ENCODE measurements at places on chromosomes 16 and 17.

GRCh38 chr16:64950262-64950661 is 171.6 kb downstream of the CDH11 start:
- no peak for DNase-seq

DNA sequence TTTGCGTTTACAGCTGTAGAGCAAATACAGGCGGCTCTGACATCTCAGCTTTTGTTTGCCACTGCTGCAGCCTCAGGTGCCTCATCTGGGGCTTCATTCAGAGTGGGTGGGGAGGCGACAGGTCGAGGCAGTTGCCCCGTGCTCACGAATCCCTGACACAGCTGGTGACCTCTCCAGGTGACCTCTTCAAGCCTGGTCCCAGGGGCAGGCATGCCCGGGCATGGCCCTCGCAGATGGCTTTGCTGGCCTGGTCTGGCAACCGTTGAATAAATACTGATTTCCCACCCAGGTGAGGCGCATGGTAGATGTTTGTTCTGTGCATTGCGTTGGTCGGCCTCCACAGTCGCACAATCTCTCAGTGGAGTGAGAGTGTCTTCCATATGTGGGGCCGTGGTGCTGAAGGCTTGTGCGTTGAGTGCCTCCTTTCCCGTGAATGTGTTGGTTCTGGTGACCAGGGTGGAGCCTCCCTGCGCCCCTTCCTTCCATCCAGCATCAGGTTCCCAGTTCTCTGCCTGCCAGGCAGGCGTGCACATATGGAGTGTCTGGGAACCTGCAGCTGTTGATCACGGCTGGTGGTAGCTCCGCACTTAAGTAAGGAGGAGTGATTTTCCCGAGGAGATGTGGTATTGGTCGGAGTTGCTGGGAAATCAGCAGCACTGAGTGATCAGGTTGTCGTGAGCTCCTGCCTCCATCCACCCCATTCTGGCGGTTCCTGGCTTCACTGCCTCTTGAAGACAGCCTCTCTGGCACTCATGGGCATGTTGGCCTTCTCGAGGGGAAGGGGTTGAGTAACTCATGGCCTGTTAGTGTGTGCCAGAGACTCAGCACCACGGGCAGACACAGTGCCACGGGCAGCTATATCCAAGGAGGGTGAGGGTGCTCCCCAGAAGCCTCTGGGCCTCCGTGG is 149.7 kb downstream of the RPTOR start:
- DNase-seq = no peak

GRCh38 chr17:63267846-63268245 is 178.3 kb downstream of the CYB561 start:
- no peak for DNase-seq

DNA sequence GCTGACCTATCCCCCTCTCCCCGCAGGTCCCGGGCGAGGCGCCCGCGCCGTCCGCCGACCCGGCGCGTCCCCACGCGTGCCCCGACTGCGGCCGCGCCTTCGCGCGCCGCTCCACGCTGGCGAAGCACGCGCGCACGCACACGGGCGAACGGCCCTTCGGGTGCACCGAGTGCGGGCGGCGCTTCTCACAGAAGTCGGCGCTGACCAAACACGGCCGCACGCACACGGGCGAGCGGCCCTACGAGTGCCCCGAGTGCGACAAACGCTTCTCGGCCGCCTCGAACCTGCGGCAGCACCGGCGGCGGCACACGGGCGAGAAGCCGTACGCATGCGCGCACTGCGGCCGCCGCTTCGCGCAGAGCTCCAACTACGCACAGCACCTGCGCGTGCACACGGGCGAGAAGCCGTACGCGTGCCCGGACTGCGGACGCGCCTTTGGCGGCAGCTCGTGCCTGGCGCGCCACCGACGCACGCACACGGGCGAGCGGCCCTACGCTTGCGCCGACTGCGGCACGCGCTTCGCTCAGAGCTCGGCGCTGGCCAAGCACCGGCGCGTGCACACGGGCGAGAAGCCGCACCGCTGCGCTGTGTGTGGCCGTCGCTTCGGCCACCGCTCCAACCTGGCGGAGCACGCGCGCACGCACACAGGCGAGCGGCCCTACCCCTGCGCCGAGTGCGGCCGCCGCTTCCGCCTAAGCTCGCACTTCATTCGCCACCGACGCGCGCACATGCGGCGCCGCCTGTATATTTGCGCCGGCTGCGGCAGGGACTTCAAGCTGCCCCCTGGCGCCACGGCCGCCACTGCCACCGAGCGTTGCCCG is 10.3 kb downstream of the ZNF771 start:
- peak; percentile 85 for DNase-seq

DNA sequence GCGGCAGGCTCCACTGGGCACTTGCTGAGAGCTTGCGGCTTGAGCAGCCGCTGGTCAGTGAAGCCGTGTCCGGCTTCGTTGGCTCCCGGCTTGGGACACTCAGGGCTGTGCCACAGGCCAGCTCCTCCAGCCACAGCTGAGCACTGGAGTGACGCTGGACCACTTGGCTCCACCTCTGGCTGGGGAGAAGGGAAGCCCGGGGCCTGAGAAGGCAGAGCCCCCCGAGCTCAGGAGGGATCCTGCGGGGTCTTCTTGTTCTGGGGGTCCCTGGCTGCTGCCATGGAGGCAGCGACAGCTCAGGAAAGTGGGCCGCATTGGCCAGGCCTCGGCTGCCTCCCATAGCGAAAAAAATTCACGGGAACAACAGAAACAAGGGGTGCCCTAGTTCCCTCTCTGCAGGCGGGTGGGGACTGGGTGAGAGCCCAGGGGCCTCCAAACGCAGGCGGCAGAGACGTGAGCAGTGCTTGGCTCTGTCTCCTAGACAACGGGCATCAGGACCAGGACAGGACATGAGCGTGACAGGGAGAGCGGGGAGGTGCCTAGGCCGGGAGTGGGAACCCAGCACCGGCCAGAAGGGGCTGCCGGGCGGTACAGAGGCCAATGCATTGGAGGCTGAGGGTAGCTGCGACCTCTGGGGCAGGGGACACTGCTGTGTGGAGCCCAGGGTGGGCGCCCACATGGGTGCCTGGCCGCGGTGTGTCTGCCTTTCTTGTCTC is 37.7 kb downstream of the SLC7A5 start:
- no peak for DNase-seq

DNA sequence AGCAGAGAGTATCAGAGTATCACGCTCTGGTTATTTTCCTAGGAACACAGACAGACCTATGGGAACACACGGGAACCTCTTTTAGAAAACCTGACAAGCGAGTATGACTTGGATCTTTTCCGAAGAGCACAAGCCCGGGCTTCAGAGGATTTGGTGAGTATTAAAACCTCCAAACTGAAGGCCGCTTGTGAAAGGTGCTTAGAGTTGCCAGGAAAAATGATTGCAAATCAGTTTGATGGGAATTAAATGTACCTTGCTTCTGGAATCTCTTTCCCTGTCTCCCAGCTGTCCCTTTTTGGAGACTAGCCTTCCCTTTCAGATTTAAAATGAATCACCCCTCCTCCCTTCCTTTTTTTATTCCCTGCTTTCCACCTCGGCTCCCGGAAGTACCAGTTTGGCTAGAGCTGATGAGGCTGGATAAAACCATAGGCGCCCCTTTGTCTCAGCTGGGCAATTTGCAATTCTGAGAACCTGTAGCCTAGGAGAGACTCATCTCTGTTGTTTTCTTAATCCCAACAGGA is 27.3 kb downstream of the KAT7 start:
- DNase-seq = no peak

DNA sequence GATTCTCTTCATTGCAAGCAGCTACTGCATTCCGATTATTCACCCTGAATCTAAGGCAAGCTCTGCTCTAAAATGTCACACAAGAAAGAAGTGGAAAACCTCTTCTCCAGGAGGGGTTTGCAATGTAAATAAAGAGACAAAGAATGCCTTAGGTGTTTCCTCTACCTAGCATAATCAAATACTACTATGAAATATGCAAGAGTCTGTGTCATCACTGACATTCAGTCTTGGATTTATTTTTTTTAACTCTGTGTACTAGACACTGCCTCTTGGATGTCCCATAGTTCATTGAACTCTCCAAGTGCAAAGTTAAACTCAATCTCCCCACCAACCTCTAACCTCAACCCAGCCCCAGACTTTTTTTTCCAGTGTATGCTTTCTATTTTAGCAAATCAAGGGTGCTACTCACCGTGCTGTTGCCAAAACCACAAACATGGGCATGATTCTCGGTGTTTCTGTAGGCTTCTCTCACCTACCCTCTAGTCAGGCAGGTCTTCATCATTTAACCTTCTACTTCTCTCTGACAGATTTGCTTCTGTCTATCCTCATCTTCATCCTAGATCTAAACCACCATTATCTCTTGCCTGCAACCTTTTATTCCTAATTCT is 329.1 kb downstream of the CDH13 start:
- DNase-seq = no peak

Measured in stimulated activated CD4-positive, alpha-beta T cell treated with anti-CD3 and anti-CD28 coated beads, Interleukin-12 subunit alpha, Interleukin-12 subunit beta, amount 100 ng/mL, for 4 hours (primary cell).